ENCODE measurements at places on chromosomes 13 and 19.

- DNase-seq: no peak
Observed at GRCh38 chr13:24106429-24106828, 54.1 kb upstream of the SPATA13 start.

DNA sequence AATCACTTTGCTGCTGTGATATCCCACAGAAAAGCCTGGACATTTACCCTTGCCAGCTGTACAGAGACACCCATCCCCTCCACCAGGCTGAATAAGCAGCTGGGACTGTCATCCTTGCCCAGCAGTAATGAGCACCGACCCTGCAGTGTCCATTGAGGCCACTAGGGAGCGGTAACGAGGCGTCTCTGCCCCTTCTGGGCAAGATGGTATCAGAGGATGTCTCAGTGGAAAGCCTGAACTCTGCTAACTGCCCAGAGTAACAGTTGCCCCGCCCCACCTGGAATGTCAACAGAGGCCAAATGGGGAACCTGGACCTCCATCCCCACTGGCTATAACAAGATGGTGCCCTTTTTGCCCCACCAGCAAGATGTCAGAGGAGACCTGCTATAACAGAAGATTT, 22.8 kb upstream of the CEACAM20 start:
- DNase-seq: peak; percentile 62

DNA sequence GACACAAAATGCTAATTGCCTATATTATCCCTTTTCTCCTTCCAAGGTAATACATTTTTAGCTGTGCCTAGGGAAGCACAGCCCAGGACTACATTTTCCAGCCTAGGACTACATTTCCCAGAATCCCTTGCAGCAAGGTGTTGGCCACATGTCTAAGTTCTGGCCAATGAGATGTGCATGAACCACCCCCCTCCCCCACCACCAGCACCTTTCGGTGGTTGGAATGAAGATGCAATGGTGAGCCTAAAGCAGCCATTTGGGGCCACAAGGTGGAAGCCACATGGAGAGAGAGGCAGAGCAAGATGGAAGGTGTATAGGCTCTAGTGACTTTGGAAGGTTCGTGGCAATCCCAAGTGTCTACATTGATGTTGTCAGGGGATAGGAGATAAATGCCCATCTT, 16.2 kb downstream of the UNC13A start:
- DNase-seq: peak; percentile 43

DNA sequence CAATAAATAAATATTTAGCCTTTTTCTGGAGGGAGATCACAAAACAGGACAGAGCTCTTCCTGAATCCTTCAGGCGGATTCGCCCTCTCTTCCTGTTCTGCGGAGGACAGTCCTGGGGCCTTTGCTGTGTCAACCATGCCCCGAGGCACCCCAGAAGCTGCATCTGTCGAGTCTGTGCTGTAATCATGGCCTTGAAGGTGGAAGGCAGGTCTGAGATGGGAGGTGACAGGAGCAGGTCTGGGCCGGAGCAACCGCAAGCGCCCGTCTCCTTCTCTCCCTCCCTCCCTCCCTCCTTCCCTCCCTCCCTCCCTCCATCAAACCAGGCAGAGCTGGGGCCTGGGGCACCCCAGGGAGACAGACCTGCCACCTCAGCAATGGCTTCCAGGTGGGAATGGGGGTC, 4.6 kb upstream of the FXYD3 start:
- no peak for DNase-seq

GRCh38 chr13:41244556-41244955, 18.8 kb downstream of the MTRF1 start:
- no peak for DNase-seq

DNA sequence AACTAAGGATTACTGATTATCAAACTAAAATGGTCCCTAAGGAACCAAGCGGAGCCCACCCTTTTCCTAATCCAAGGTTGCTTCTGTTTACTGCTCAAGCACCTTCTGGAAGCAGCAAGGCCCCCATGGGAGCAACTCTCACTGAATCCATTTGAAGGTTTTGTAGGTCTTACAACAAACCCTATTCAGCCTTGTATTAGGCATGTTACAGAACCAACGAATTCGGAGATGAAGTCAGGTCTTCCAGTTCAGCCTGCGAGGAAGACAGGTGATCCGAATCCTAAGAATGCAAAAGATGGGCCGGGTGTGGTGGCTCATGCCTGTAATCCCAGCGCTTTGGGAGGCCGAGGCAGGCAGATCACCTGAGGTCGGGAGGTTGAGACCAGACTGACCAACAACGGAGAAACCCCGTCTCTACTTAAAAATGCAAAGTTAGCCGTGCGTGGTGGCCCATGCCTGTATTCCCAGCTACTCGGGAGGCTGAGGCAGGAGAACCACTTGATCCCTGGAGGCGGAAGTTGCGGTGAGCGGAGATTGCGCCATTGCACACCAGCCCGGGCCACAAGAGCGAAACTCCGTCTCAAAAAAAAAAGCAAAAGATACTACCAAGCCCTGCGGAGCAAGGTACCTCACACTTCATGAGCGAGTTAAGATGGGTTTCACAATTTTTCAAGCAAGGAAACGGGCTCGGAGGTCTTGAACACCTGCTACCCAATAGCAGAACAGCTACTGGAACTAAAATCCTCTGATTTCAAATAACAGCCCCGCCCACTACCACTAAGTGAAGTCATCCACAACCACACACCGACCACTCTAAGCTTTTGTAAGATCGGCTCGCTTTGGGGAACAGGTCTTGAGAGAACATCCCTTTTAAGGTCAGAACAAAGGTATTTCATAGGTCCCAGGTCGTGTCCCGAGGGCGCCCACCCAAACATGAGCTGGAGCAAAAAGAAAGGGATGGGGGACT, 609 bp downstream of the ZAR1L start:
- peak; percentile 85 for DNase-seq

Data from suppressor macrophage treated with lipopolysaccharide for 1 hour (primary cell).